ENCODE measurements at places on chromosomes 1 and 21. TPM values are rescaled to one million over a fixed set of nuclear protein-coding genes. Genes with fewer than 3 reads are reported as not detected.

DNA sequence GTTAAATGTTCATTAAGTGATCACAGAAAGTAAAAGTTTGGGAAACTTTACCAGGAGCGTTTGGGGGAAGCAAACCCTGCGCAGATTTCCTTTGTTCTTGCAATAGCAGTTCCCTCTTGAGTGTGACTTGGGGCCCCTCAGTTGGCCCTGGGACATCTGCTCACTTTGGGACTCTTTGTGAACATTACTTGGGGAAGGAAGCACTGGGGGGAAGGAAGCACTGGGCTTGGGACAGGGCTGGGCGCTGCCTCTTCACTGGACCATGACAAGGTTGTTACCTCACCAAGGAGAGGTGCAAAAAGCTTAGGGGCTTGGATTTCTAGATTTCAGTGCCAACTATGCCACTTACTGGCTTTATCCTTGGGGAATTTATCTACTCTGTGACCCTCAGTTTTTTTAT, 63.5 kb downstream of the ETS2 start:
- peaks cover 18% of the 10 kb centered on the region for H3K27me3 ChIP-seq
- no peak for DNase-seq
- no peak overlapping the region for H3K4me3 ChIP-seq
- H3K27ac ChIP-seq, result no peak overlapping the region
- H3K36me3 ChIP-seq, result no peaks in the 10 kb centered on the region

- H3K4me1 ChIP-seq, result peaks cover 62% of the 10 kb centered on the region
- peaks cover 3% of the 10 kb centered on the region for H3K27me3 ChIP-seq
- peak overlapping the region; percentile 88 for H3K27ac ChIP-seq
- no peak for DNase-seq
- no peaks in the 10 kb centered on the region for H3K36me3 ChIP-seq
Measured at GRCh38 chr1:161739865-161740566, 9.6 kb upstream of the DUSP12 start.

DNA sequence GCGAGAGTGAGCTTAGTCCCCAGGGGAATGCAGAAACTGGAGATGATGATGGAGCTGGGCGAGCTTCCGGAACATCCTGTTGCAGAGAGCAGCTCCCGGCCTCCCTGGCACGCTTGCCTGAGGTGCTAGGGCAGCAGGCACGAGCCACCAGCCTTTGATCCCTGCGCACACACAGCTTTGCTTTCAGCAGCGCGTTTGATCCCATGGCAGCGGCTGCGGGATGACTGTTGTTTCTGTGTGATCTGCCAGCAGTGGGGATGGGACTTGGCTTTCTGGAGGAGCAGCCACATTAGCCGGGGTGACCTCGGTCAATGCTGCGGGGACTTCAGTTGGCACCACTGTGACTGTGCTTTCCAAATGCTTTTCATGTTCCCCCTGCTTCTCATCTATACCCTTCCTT, 193.2 kb downstream of the KAZN start:
- H3K27me3 ChIP-seq, result no peaks in the 10 kb centered on the region
- DNase-seq, result no peak
- H3K4me3 ChIP-seq, result no peak overlapping the region

- H3K4me1 ChIP-seq, result peaks cover 66% of the 10 kb centered on the region
- no peak for DNase-seq
- H3K27ac ChIP-seq, result no peak overlapping the region
- H3K36me3 ChIP-seq, result peaks cover 72% of the 10 kb centered on the region
Measured at GRCh38 chr1:12196641-12197482, 30.1 kb downstream of the TNFRSF1B start.

DNA sequence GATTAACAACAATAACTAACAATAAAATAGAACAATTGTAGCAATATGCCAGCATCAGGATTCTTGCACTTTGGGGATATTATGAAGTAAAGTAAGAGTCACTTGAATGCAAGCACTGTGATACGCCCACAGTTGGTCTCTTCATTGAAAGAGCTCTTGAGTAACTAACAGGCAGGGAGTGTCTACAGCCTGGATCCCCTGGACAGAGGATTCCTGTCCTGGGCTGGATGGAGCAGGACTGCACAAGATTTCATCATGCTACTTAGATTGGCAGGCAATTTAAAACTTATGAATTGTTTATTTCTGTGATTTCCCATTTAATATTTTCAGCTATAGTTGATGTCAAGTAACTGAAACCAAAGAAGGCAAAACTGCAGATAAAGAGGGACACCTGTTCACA, 13.7 kb upstream of the KRTAP19-5 start:
- no peaks in the 10 kb centered on the region for H3K36me3 ChIP-seq
- no peak overlapping the region for H3K4me3 ChIP-seq
- H3K27me3 ChIP-seq, result no peaks in the 10 kb centered on the region
- DNase-seq, result no peak
- no peaks in the 10 kb centered on the region for H3K4me1 ChIP-seq
- no peak overlapping the region for H3K27ac ChIP-seq

The NR5A2 gene
- not detected for total RNA-seq

The TTC3 gene
- total RNA-seq, result 49.5 TPM

DNA sequence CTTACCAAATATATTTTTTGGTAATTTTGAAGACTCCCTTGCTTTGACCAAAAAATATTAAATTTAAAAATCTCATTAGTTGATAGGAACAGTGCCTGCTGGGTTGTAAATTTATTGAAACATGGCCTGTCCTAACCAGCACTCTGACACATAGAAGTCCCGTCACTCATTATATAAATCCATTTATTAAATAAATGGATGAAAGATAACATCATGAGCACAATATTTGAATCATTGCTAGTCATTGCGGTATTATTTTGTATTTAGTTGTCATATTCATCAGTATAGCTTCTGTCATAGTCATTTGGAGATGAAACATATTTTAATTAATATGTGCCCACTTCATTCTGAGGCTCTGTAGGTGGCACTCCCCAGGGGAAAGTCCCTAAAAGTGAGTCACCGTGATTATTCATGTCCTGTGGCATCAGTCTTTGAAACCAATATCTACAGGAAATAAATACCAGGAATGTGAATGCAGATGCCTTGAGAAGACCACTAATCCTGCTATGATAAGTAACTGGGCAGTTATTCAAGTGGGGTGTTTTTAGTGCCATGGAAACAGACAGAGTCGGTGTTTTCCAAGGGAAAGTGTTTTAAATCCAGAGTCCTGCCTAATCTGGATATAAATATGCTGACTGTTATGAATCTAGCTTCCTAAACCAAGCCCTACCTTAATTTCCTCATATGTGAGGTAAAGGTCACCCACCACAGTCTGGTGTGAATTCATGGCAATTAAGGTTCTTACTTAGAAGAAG, 302.0 kb downstream of the DUSP10 start:
- peaks cover 3% of the 10 kb centered on the region for H3K27me3 ChIP-seq
- H3K4me1 ChIP-seq, result peaks cover 20% of the 10 kb centered on the region
- H3K36me3 ChIP-seq, result no peaks in the 10 kb centered on the region
- H3K4me3 ChIP-seq, result no peak overlapping the region
- no peak for DNase-seq

The CELA3A gene
- not detected for total RNA-seq

DNA sequence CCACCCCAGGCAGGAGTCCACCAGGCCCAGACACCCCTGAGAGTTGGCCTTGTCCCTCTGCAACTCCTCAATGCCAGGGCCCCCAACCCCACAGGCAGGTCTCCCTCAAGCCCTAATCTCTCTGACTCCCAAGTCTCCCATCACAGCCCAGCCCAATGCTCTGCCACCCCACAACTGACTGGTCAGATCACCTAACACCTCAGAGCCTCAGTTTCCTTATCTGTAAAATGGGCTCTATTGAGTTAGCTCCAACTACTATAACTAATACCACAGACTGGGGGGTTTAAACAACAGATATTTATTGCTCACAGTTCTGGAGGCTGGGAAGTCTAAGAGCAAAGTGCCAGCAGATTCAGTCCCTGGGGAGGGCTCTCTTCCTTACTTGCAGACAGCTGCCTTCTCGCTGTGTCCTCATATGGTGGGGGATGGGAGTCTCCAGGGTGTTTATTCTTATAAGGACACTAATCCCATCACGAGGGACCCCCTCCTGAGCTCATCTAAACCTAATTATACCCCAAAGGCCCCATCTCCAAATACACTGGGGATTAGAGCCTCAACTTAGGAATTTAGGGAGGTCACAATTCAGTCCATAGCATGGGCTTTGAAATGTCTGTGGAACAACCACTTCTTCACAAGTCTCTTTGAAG, 34.9 kb upstream of the ZC3H12A start:
- no peaks in the 10 kb centered on the region for H3K4me1 ChIP-seq
- H3K36me3 ChIP-seq, result no peaks in the 10 kb centered on the region
- no peak overlapping the region for H3K27ac ChIP-seq
- H3K4me3 ChIP-seq, result no peak overlapping the region
- H3K27me3 ChIP-seq, result peaks cover 18% of the 10 kb centered on the region

The TNFRSF4 gene
- 2.9 TPM for total RNA-seq

- H3K27me3 ChIP-seq, result no peaks in the 10 kb centered on the region
- H3K36me3 ChIP-seq, result peaks cover 6% of the 10 kb centered on the region
- H3K27ac ChIP-seq, result no peak overlapping the region
- DNase-seq, result no peak
- no peak overlapping the region for H3K4me3 ChIP-seq
Measured at GRCh38 chr21:42291003-42291750, 24.0 kb downstream of the TFF3 start.
